ENCODE measurements at places on chromosomes 6 and 20.

- peak; percentile 8 for DNase-seq
These were observed 238.5 kb downstream of the FARS2 start for GRCh38 chr6:5499644-5500306.

DNA sequence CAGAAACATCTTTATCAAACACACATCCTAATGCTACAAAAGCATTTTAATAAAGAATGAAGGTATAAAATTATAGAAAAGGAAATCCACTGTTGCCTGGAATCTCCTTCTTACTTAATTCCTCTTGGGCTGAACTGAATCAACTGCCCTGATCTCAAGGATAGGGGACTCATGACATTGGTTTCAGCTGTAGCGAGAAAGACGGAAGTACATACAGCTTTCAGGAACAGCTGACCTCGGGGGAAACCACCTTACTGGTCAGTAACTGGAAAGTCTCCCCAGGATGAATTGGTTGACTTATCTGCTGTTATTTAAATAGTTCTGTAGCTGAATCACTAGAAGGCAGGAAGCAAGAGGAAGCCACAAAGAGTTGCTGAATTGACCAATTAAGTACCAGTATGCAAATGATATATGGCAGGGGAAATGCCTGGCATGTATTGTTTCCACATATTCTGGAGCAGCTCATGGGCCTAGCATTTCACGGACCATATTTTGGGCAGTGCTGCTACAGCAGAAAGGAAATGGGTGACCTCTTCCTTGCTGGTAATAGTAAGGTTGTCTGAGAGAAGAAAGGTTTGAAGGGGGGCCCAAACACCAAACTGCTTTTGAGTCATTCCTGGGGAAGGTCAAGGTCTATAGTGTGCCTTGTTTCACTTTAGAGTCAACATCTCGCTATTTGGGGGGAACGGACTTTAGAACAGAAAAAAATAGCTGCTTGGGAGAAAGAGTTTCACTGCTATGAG is 43.7 kb upstream of the MAP7 start:
- peak; percentile 94 for DNase-seq

DNA sequence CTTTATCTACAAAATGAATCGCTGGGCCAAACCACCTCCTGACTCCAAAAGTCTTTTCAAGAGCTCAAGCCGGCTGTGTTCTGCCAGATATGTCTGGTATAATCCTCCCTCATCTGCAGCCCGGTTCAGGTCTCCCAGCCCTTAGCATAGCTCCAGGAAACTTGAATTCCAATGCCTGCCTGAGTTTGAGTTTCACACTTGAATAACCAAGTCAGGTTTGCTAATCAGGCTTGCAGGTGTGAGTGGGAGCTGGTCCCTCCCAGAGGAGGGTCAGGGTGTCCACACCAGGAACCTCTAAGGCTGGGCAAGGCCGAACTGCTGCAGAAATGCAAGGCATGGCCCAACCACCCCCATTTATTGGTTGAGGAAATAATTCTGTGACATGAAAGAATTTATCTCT is 96.6 kb downstream of the TMEM242 start:
- no peak for DNase-seq

DNA sequence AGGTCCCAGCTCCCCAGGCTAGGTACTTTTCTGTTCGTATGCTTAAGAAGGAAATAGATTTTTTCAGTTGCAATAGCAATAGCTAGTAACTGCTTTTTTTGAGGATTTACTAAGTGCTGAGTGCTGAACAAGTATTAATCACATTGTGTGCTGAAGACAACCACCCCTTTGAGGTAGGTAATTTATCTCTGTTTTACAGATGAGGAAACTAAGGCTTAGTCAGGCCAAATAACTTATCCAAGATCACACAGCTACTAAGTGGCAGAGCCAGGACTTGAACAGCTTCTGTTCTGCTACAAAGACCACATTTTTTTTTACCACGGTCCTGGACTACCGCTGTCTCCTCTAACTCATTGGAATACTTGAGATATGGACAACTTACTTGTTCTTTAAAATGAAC is 39.8 kb downstream of the LRRN4 start:
- DNase-seq: no peak

DNA sequence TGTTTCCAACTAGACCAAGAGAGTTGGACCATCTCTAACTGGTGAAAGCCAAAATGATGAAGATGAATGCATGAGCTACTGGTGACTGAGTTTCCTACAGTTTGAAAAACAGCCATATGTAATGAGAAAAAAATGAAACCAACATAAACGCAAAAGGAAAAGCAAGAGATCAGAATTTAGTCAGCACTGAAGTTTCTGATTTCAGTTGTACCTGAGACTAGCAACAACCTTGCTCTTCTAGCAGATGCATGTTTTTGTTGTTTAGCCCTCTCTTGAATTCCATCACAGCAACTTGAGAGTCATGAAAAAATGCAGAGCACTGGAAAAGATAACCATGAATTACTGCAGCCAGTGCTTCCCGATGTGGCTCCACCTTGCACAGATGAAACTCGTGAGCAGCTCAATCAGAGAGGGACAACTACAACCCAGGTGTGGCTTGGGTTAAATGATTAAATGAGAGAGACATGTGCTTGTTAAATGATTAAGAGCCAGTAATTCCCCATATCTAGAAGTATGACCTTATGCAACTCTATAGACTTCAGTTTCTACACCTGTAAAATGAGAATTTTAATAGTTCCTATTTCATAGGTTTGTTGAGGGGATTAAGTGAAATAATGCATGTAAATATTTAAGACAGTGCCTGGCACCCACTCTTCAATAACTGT is 104.8 kb downstream of the ELOVL4 start:
- DNase-seq: no peak

DNA sequence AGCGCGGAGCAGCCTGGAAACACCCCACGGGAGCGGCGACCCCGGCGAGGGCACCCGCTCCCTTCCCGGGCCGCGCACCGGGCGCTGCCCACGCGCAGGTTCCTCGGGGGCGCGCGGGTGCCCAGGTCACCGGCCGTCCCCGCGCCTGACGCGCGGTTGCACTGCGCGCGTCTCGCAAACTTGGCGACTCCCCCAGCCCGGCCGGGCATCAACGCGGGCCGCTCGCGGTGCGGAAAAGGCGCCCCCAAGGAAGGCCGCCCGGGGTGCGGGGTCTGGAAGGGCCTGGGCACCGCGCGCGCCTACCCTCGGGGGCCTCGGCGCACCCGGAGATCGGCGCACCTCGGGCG is 555 bp upstream of the ZBTB46 start:
- no peak for DNase-seq

DNA sequence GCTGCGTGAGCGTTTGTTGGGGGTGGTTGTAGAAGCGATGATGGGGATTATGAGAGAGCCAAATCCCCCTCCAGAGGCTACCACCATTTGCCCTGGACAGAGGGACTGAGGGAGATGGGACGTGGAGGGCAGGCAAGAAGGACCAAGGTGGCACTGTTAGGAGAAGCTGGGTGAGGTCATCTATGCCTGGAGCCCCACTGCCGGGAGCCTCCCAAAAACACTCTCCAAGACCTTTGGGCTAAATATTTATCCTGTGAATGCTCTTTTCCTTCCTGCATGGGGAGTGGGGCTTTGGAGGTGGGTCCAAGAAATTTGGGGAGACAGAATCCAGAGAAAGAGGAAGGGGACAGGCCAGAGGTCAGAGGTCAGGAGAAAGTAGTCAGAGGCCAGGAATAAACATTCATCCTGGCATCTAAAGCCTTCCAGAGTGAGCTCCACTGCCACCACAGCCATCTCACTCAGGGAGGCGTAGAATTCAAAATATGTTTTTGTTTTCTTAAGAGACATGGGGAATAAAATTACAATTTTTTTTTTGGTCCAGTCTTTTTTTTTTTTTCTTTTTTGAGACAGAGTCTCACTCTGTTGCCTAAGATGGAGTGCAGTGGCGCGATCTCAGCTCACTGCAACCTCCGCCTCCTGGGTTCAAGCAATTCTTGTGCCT is 17.8 kb upstream of the PTGIS start:
- DNase-seq: no peak

DNA sequence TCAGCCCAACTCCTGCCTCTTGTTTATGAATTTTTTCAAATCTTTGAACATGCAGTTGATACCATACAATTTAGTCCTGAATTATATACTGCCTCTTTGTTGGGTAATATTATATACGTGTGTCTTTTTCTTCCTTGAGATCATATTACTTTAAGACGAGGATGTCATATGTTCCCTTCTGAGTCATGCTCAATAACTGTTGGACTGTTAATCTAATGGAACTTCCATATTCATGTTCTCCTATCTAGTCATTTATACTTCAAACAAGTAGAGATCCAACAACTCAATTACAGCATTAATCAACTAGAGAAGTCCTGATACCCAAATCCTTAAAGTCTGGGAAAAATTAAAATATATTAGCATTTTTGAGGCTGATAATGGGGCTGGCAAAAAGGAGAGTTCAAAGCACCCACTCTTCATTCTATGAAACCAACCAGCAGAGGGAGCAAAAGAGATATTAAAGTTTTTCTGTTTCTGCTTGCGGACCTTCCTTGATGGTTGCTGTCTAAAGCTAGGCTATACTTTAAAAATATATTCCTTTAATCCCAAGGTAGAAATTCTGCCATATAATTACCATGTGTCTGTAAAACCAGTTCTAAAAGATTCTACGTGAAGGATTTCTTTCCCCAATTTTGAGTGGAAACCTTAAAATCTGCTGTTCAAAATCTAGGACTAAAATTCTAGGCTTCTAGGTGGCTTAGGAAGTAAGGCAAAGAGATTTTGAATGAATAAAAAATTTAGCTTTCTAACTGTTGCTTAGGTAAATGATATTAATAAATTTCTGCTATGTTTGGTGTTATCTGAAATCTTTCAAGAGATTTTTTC is 498.9 kb downstream of the BCKDHB start:
- DNase-seq: peak; percentile 35
